ENCODE measurements at places on chromosomes 5 and 9.

- no peak for DNase-seq
Measured at GRCh38 chr5:119304439-119305211, 51.2 kb upstream of the TNFAIP8 start.

DNA sequence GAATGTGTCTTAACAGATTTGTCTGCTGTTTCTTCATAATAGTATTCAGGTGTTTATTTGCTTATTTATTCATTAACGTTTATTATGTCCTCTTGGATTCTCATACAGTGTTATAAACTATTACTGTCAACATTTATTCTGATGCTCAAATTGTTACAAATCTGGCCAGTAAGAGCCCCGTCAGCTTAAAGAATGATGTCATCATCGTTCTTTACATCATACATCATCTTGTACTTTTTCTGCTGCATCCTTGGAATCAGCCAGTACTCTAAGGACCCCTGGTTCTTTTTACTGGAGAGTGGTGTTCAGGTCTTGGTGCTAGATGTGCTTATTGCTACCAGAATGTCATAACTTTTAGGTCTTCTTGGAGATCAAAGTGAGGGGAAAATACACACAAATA is 86.6 kb downstream of the SH3GL2 start:
- DNase-seq = no peak

DNA sequence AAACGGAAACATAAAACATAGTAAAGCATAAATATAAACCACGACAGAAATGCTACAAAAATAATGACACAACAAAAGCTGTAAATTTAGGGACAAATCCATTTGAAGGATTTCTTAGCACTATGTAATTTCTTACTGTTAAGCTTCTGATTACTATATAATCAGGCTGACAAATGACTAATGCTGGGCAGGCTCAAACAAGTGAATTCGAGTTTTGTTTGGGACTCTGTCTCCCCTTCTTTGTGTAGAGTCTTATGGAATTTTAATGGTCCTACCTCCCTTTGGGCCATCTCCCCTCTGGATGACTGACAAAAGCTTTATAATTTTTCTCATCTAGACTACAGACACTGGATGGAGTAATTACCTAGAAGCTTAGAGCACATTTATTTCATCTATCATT is 24.6 kb upstream of the KIF2A start:
- no peak for DNase-seq

GRCh38 chr5:73745836-73746235 is 119.8 kb downstream of the ARHGEF28 start:
- no peak for DNase-seq

GRCh38 chr5:159102311-159102934 is 2.7 kb upstream of the EBF1 start:
- DNase-seq = no peak

- no peak for DNase-seq
Measured at GRCh38 chr9:84371737-84372136, 31.2 kb upstream of the SLC28A3 start.

All from mesendoderm (in vitro differentiated cells).